Stimulated activated CD4-positive, alpha-beta T cell treated with anti-CD3 and anti-CD28 coated beads, Interleukin-1b, Interleukin-23, amount 100 ng/mL, for 24 hours (primary cell): ENCODE measurements at places on chromosomes 7 and 10.
A peak's percentile ranks its signal among the peaks of the same experiment; 100 is the strongest.

DNA sequence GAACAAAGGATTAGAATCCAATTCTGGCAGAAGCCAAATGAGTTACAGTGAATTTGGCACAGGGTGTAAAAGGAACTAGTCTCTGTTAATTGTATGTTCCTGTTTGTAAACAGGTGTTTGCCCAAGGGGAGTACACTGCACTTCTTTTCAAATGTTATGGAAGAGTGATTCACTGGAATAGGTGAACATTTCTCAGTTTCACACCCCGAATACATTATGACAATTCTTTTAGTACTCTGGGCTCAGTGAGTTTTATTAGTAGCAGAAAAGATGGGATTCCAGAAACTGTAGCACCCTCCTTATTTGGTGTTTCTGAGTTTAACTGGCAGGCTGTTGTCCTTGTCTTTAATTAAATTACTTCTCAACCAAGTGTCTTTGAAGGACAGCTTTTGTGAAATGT, 329.2 kb downstream of the BBS9 start:
- DNase-seq, result no peak

- no peak for DNase-seq
Observed at GRCh38 chr7:55065079-55065478, 46.3 kb downstream of the EGFR start.

- peak; percentile 12 for DNase-seq
Observed at GRCh38 chr10:120979435-120980278, 128.5 kb downstream of the WDR11 start.

DNA sequence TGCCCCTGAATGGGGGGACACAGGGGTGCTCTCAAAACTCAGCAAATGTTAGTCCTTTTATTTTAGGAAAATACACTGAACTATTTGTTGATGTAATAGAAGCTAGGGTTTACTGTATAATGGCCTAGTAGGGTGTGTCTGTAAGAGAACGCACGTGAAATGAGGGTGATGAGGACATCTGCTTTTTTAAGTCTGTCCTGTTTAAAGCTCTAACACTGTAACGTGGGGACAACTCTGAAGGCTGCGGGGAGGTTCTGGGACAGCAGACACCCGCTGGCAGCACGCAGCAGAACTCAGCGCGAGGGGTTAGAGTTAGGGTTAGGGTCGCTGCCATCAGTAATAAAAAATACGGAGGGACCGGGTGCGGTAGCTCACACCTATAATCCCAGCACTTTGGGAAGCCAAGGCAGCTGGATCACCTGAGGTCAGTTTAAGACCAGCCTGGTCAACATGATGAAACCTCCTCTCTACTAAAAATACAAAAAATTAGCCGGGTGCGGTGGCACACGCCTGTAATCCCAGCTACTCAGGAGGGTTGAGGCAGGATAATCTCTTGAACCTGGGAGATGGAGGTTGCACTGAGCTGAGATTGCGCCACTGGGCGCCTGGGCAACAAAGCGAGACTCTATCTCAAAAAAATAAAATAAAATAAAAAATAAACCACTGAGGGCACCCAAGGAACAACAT, 98.0 kb downstream of the CTBP2 start:
- no peak for DNase-seq

DNA sequence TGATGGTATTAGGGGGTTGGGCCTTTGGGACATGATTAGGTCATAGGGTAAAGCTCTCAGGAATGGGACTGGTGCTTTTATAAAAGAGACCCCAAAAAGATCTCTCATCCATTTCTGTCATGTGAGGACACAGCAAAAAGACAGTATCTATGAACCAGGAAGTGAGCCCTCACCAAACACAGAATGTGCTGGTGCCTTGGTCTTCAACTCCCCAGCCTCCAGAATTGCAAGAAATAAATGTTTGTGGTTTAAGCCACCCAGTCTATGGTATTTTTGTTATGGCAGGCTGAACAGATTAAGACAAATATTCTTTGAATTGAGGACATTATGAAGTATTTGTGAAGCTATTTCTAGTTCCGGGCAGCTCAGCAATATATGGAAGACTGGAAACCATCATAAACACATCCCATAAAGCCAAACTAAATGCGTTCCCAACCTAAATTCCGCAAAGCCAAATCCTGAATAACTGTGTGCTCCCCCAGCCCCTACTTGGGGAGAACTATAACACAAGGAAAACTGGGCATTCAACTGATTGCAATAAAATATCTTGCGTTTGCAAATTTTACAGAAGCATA, 153.7 kb downstream of the GALNT17 start:
- DNase-seq, result no peak
